ENCODE measurements at places on chromosomes 6 and 20.

- DNase-seq, result no peak
Observed at GRCh38 chr6:124963416-124963785, 1.2 kb downstream of the RNF217 start.

DNA sequence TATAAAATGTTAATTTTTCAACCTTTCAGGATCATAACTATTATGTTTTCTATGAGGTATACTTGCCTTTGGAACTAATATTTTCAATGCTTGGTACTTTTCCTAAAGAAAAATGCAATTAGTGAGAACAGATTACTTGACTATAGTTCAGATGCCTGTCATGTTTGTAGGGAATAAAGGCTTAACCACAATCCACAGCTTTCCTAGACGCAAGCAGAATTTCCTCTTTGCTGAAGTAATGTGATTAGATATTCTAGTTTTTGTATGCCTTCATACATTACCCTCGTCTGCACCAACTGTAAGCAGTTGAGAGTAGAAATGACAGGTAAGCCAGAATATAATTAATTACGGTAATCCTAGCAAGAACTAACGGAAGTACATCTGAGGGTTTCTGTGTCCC lies 581.4 kb upstream of the MMS22L start:
- no peak for DNase-seq

GRCh38 chr6:102438171-102438570 lies 1044.7 kb downstream of the GRIK2 start:
- no peak for DNase-seq

GRCh38 chr6:107047807-107048206 lies 19.8 kb downstream of the MTRES1 start:
- DNase-seq, result no peak

- no peak for DNase-seq
Observed at GRCh38 chr6:53159558-53159957, 10.9 kb upstream of the GCM1 start.

GRCh38 chr6:139550361-139550760 lies 175.9 kb upstream of the CITED2 start:
- DNase-seq, result no peak

GRCh38 chr20:4740774-4741431 lies 19.2 kb downstream of the PRND start:
- DNase-seq, result no peak

DNA sequence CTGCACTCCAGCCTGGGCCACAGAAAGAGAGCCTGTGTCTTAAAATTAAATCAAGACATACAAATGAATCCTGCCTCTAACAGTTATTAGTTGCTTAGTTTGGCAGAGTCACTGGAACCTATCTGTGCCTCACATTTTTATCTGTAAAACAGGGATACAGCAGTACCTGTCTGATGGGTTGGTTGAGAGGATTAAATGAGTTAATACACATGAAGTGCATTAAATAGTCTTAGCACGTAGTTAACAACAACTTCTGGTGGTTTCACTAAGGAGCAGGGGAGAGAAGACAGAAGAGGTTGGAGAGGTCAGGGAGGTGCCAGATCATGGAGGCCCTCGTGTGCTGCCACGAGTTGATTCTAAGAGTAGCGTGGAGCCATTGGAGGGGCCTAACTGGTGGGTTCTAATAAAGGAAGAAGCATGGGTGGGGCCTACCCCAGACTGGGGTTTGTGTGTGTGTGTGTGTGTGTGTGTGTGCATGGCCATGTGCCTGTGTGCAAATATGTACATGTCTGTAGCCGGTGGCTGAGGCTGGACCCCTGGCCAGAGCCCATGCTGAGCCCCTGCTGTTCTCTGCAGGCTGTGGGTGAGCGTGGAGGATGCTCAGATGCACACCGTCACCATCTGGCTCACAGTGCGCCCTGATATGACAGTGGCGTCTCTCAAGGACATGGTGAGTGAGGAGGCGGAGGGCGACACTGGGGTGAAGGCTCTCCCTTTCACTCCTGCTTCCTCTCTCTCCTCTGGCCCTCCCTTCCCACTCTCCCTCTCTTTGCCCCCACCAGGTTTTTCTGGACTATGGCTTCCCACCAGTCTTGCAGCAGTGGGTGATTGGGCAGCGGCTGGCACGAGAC lies 9.1 kb downstream of the RBCK1 start:
- DNase-seq, result no peak

DNA sequence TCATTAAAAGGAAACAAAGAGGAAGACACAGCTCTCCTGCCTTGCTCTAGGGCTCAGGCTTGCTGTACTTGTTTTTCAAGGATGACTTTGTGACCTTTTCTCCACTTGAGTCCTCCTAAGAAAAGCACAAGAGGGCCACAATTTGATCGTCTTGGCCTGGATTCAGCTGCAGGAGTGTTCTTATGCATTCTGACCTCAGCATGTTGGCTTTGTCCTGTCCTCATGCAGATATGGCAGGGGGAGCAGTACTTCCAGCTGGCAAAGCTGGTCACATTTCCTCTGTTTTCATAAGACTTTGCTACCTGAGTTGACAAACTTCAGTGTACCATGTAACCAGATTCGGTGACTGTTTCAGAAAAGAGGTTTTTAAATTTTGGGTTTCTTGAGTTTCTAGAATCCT lies 30.8 kb downstream of the KDM1B start:
- DNase-seq, result no peak

DNA sequence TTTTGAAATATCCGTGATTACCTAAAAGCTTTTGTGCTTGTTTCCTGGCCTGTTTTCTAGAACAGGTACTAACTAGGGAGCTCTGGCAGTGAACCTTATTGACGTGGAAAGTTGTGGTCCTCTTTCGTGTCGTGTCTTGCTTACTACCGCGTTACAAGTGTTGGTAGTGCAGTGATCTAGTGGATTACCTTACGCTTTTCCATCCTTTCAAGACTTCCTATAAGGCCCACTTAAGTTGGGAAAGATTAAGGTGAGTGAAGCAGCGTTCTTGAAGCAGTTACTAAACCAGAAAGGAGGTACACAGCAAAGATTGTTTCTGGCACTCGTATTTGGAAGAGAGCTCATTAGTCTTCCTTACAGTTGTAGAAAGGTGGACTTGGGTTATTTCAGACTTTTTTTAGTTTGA lies 1.9 kb downstream of the PNRC1 start:
- no peak for DNase-seq

GRCh38 chr6:65964261-65964660 lies 257.2 kb upstream of the EYS start:
- no peak for DNase-seq

- DNase-seq, result no peak
Observed at GRCh38 chr6:112501705-112502104, 154.6 kb downstream of the RFPL4B start.

GRCh38 chr6:124963831-124964763 lies 1.9 kb downstream of the RNF217 start:
- DNase-seq, result no peak

GRCh38 chr6:111784433-111784832 lies 88.8 kb downstream of the FYN start:
- DNase-seq, result no peak

- DNase-seq, result no peak
Observed at GRCh38 chr6:27321370-27321769, 9.3 kb upstream of the POM121L2 start.

- DNase-seq, result no peak
Observed at GRCh38 chr6:52077961-52078625, 9.3 kb downstream of the PKHD1 start.

- no peak for DNase-seq
Observed at GRCh38 chr6:47278545-47278944, 31.2 kb downstream of the TNFRSF21 start.

GRCh38 chr6:134550604-134551003 lies 232.7 kb upstream of the SGK1 start:
- DNase-seq, result no peak

GRCh38 chr20:16530201-16530681 lies 43.0 kb downstream of the KIF16B start:
- no peak for DNase-seq

GRCh38 chr6:151546941-151547659 lies 53.3 kb downstream of the CCDC170 start:
- DNase-seq, result no peak

DNA sequence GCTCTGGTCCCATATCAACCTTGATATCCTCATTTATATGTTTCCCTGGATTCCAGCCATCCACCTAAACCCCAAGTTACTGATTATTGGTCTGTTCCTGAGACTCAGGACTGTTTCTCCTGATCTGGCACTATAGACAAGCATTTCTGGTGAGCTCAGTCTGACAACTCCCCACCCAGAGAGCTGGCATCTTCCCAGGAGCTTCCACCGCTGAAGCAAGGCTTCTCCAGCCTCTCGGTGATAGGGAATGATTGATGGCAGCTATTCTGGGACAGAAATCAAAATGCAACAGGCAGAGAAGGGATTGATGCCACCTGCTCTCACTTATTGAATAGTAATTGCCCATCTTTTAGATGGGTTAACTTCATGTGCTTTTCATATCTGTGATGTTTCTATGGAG lies 169.7 kb upstream of the GGTLC1 start:
- DNase-seq, result no peak

DNA sequence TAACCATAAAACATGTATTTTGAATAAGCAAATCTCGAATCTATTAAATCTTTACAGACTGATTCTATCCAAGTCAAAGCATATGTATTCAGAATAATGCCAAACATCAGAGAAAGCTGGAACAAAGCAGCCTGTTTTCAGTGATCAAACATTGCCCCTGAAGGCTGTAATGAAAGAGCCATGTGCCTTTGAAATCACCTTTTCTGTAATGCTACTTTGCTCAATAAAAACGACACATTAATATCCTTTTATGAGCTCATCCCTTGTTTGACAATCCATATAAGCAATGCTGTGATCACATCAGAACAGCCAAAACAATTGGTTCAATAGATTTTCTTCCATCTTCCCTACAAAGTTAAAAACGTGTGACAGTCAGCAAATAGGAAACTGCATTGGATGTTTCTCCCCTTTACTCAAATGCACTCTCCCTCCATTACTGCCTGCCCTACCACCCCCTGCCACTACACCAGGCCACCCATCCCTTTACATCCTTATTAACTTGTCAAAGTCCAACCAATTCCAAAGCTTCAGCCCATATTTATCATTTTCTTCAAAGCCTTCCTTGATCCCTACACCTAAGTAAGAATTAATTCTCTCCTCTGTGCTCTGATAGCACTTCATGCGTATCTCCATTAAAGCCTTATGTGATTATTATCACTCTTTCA lies 42.0 kb downstream of the THEMIS start:
- no peak for DNase-seq

DNA sequence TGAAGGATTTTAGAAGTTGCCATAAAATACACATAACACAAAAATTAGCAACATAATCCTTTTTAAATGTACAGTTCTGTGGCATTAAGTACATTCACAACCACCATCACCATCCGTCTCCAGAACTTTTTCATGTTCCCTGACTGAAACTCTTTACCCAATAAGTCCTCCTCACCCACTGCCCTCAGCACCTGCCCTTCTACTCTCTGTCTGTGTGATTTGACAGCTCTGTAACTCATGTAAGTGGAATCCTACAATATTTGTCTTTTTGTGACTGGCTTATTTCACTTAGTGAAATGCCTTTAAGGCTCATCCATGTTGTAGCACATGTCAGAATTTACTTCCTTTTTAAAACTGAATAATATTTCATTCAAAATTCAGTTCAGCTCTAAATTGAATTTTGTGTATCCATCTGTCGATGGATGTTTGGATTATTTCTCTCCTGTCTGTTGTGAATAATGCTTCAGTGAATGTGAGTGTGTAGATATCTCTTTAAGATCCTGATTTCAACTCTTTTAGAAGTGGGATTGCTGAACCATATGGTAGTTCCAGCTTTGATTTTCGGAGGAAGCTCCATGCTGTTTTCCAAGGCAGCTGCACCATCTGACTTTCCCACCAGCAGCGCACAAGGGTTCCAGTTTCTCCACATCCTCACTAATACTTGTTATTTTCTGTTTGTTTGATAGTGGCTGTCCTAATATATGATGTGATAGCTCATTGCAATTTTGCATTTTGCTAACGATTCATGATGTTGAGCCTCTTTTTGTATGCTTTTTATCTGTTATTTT lies 4.2 kb downstream of the ENTPD6 start:
- no peak for DNase-seq

- no peak for DNase-seq
Observed at GRCh38 chr6:56624046-56624727, 18.5 kb downstream of the DST start.

DNA sequence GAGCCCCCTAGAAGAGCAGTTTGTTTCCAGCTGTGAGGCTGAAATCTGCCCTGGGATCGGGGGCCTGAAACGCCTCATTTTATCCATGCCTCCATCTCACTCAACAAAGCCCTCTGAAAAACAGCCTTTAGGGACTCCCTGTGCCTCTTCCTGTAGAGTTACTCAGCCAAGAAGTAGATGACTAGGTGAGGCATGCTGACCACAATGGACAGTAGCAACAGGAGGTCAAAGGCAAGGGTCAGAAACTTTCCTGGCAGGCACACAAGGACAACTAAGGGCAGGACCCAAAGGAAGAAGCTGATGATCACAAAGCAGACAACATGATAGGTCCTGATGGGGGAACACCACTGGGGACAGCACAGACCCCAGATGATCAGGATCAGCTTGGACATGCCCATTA lies 12.8 kb downstream of the MAS1L start:
- no peak for DNase-seq

DNA sequence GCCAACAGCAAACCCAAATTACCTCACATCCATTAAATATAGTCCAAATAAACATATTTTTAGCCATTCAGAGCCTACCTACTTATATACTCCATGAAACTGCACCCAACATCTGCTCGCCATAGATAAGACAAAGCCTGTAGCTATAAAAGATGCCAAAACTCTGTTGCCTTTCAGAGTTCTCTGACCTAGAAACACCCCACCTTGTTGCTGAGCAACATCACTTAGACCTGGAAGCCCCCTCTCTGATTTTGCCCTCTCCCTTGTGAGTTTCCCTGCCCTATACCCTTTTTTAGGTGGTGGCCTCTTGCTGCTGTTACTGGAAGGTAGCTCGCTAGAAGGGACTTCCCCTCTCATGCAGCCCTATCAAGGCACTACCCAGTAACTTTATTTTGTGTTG lies 27.7 kb upstream of the FBXL4 start:
- DNase-seq, result no peak

DNA sequence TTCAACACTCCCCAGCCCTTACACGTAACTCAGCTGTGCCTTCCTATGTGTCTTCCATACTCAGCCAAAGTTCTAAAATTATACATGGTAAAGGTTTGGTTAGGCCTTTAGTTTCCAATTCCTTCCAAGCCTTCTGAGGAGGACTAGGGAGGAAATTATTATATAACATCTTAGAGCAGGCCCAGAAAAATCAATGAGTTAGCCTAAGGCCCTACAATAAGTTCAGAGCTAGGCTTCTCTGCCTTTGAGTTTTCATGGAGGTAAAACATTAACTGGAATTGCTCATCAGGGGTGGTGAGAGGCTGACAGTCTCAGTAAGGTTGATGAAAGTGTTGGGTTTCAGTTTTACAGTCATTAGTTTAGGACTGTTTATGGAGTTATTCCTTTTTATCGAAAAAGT lies 286.0 kb downstream of the ADGB start:
- DNase-seq, result no peak

DNA sequence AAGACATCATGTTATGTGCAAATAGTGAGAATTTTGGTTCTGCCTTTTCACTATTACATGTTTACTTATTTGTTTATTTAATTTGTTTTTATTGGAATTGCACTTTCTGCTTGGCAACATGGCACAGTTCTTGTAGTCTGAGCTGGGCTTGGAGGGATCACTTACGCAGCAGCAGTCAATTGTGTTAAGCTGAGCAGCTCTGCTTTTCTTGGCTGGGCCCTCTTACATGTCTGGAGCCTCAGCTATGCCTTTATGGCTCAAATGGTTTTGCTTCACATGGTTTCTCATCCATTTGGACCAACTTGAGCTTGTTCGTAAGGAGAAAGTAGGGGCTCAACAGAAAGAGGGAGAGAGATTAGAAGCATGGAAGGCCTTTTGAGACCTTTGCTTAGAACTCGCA lies 327.5 kb upstream of the EPHA7 start:
- no peak for DNase-seq

GRCh38 chr20:29878777-29879442 lies 1378.6 kb upstream of the DEFB115 start:
- DNase-seq, result no peak

Data from cortex of kidney (tissue), 1 donor.